ENCODE measurements at places on chromosomes 2 and 18.

- peak; percentile 42 for DNase-seq
Observed at GRCh38 chr2:234950730-234951663, 820 bp upstream of the SH3BP4 start.

DNA sequence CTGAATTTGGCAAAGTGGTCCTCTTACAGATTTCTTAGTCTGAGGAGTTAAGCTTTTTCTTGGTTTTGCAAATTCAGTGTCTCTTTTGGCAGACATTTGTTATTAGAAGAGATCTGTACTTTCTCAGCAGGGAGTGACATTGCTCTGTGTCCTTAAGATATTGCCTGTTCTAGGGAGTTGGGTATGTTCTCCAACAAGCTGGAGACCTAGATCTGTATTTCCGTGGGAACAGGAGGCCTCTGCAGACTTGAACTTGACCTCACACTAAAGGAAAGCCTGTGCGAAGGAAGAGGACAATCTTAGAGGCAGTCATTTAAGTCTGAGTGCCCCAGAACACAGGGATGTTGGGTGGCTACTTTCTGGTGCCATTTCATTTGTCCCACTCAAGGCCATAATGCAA is 107.0 kb upstream of the ATP8B1 start:
- no peak for DNase-seq

DNA sequence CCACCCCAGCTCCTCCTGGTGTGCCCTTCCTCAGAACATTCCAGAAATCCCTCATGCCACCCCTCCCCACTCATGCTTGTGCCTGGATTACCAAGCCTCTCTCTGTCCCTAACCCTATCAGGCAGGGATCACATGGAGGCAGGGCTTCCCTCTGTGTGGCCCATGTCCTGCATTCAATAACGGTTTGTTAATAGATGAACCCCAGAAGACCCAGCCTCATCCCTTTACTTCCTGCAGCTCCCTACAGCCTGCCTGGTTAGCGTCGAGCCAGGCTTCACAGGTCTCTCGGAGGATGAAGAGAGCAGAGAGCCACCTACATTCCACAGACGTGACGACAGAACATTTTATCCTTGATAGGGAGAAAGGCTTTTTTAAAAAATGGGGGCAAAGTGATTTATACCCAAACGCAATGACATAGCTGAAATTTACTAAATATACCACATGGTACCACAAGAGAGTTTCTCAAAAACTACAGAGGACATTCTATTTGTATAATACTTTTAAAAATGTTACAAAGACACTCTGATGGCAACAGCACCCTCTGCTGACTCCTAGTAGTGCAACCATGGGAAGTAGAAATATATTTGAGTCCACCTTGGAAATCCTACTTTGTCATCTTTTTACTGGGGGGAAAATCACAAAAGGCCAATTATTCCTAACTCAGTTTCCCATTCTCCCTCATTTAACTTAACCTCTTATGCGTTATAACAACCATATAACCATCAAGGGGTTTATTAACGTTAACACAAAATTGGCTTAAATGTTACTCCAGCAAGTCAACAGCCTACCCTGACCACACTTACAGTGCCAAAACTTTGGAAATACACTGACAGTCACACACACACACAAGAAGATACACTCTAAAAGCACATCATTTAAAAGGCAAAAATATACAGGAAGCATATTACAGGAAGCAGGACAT is 30.7 kb downstream of the FBXO15 start:
- peak; percentile 3 for DNase-seq

- peak; percentile 65 for DNase-seq
Observed at GRCh38 chr2:184597571-184597991, 748 bp upstream of the ZNF804A start.

DNA sequence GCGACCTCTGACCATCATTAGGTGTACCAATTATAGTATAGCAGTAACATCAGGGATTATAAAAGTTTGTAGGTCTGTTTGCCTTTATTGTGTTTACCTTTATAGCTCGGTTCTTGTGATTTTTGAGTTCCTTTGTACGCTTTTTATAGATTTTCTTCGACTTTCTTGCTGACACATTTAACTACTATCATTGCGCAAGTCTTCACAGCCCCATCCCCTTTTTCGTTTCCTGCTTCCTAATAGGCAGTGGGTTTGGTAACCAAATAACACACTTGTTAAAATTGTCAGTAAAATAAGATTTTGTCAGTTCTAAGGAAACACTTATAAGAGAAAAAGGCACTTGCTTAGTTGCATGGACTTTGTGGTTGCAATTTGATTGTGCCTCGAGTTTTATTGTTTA is 541.5 kb downstream of the LRP1B start:
- no peak for DNase-seq

DNA sequence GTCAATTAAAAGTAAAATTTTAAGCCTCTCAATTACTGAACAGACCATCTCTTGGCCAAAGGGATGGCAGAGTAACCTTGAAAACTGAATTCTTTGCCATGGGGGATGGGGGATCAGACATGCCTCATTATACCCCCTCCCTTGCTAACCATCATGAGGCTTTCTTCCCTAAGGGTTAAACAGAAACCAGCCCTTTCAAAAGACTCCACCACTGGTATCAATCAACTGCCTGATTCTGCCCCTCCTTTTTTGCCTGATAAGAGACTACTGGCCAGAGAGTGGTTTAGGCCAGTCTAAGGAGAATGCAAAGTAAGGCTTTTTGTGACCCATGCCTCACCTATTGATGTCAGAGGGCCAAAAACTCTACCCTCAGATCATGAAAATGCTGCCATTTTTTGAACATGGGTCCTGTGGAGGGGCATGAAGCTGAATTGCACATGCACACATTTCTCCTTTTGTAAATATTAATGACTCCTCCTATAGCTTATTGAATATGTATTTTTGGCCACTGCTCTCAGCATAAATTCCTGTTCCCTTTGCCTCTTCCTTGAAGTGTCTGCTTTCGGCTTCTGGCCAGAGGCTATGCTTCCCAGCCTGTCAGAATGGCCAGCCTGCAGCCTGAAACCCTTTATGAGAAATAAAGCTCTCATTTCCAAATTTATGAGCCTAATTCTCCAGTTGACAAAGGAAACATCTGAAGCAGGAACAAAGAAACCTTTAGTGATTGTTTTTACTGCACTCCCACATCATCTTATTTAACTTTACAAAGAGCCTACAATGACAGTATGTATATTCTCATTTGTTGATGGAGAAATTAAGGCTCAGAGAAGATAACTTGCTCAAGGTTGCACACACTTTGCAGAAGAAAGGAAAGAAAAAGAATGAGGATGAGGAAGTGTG is 270.7 kb upstream of the CELF4 start:
- DNase-seq: no peak

DNA sequence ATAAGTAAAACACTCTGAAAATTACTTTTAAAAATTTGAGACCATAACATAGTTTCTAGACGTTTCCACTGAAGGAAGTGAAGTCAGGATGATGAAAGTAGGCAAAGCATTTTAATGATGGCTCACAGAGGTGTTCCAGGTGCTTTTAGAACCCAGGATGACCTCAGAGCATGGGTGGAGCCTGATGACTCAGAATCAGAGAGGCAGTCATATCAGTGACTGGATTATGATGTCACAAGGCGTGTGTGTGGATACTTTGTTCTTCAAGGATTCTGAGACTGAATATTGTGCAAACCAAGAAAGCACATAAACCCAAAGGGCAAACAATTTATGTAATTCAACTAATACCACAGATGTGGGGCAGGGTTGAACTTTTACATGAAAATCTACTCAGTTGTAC is 208.0 kb upstream of the FBXO11 start:
- no peak for DNase-seq

DNA sequence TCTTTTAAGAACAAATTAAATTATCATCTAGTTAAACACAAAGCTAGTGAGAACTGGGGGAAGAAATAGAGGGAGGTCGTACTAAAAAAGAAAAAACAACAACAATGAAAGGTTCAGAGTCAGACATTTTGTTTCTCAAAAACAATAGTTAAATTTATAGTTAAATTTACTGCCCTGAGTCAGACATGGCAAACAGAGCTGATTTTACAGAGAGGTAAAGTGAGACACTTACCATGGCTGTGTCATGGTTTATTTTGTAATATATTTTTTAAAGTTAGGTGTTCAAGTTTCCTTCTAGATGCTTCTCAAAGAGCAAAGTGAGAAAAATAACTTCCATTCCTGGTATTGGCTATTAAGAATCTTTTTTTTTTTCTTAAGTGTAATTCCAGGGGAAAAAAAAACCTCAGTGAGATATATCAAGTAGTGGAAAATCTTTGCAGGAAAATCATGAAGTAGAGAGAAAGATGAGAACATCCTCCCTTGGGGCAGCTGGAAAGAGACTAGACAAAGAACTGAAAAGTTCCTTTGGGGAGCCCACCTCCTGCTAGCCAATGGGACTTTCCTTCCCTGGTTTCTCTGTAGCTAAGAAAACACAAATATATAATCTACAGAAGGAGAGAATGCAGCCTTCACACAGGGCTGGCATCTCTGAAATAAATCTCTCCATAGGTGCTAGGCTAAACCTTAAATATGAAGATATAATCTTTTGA is 12.3 kb downstream of the KLF7 start:
- DNase-seq: no peak

DNA sequence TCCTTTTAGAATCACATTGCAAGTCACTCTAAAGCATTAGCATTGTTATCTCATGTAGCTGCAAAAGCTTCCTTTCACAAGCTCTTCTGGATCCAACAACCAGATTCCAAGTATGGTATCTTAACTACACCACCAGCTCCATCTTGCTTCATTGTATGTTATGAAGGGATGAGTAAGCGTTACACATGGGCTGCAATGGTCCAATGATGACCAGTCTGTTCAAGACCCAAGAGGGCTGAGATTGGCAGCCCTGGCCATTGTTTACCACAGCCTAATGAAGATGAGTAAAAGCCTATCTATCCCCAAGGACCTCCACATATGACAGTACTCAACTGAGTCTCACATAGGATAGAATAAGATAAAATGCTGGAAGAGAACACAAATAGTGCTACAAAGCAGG is 6.3 kb downstream of the CFLAR start:
- no peak for DNase-seq

Data from endothelial cell of umbilical vein (primary cell).